ENCODE measurements at places on chromosomes 13 and 19.

- DNase-seq: no peak
These were observed 7.5 kb upstream of the BCAT2 start for GRCh38 chr19:48818234-48818820.

- peak; percentile 74 for DNase-seq
These were observed 46.7 kb downstream of the NOTCH3 start for GRCh38 chr19:15154002-15154612.

DNA sequence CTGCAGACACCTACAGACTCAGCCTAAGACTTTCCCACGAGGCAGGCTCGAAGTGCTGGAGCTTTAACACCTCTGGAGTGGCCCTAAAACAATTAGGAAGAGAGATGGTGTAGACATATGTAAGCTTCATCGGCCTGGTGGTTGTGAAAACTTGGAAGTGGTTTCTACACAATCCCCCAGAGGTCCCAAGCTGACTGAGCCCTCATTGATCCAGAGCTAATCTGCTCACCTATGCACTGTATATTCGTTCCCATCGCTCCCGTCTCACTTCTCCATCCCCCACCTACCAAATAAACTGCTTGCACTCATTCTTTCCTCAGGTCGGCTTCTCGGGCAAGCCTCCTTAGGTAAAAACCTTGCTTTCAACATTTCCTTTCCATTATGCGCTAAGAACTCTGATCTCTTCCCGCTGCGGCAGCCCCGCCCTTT is 767 bp upstream of the ZNF793 start:
- DNase-seq: no peak

GRCh38 chr19:28307963-28308362 is 905.0 kb downstream of the UQCRFS1 start:
- no peak for DNase-seq

DNA sequence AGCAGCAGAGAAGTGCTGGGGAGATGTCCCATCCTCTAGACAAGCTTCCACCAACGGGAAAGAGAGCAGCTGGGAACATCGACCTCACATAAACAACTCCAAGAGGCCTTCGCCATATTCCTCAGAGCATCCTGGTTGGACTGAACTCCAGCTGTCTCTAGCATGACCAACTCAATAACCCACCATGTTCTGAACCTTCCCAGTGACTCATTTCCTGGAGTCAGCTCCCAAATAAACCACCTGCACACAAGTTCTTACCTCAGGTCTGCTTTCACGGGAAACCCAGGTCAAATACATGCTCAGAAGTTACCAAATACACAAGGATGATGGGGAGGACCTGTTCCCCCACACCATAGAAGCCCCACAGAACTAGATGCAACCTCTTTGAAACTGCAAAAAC is 878.5 kb downstream of the UQCRFS1 start:
- no peak for DNase-seq

GRCh38 chr19:18014197-18014596 is 6.2 kb downstream of the ARRDC2 start:
- no peak for DNase-seq

Data from PC-3 (cell line).